ENCODE measurements at places on chromosomes 13 and 19.
A peak's percentile ranks its signal among the peaks of the same experiment; 100 is the strongest.

DNA sequence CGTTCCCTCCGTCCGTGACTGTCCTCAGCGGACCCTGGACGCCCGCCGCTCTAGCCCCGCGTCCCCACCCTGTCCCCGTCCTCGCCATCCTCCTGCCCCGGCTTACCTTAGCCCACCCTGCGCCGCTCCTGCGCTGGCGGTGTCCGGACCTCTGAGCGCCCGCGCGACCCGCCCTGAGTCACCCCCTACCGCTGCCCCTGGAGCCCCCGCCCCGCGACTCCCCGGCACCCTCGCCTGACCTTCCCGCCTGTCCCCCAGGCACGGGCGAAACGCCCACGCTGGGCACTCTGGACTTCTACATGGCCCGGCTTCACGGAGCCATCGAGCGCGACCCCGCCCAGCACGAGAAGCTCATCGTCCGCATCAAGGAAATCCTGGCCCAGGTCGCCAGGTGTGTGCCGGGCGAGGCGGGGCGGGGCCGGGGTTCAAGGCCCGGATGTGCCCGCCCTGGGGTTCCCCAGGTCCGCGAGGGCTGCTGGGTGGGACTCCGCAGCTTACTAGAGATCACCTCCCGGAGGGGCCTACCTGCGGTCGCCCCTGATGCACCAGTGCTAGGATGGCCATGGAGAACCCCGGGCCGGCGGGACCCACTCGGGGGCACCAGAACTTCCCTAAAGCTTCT is 5.1 kb downstream of the HMG20B start:
- DNase-seq: no peak

DNA sequence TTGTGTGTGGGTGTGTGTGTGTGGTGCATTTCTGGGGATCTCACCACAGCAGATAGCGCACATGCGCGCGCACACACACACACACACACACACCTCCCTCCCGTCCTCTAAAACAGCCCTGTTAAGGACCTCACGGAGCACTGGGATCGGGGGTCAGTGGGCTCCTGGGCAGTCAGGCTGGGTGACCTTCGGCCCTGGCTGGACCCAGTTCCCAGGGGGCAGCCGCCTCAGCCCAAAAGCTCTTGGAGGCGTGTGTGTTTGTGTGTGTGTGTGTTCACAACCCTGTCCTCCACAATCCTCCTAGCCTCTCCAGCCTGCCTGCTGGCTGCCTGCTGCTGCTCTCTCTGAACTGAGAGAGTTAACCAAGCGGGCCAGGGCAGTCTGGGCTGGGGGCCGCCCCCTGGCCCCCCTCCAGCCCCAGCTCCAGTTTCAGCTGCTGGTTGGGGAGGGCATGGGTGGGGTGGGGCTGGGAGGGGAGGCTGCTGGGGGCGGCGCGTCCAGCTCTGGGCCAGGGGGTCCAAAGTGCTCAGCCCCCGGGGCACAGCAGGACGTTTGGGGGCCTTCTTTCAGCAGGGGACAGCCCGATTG is at the start of gene FXYD1:
Gene FXYD1 (plus strand): TSS at position 520 of the 588 bp plus-strand sequence. CDS start 1,256 bp downstream, outside the sequence.
- no peak for DNase-seq

GRCh38 chr19:48415395-48415794 is 21.9 kb downstream of the GRIN2D start:
- DNase-seq: peak; percentile 69

DNA sequence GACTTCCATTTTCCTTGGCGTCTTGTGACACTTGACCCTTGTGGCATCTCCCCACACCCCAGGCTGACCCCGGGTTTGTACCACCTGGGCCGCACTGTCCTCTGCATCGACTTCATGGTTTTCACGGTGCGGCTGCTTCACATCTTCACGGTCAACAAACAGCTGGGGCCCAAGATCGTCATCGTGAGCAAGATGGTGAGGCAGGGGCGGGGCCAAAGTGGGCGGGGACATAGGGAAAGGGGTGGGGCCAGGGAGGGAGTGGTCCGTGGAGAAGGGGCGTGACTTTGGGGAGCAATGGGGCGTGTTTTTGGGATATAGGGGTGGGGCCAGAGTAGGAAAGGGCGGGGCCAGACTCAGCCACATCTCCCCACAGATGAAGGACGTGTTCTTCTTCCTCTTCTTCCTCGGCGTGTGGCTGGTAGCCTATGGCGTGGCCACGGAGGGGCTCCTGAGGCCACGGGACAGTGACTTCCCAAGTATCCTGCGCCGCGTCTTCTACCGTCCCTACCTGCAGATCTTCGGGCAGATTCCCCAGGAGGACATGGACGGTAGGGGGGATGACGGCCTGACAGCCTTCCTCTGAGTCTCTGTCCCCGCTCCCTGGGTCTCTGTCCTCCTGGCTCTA is 42.8 kb downstream of the TRPM4 start:
- no peak for DNase-seq

- DNase-seq: no peak
These were observed 124.2 kb downstream of the TBC1D4 start for GRCh38 chr13:75357576-75358289.

DNA sequence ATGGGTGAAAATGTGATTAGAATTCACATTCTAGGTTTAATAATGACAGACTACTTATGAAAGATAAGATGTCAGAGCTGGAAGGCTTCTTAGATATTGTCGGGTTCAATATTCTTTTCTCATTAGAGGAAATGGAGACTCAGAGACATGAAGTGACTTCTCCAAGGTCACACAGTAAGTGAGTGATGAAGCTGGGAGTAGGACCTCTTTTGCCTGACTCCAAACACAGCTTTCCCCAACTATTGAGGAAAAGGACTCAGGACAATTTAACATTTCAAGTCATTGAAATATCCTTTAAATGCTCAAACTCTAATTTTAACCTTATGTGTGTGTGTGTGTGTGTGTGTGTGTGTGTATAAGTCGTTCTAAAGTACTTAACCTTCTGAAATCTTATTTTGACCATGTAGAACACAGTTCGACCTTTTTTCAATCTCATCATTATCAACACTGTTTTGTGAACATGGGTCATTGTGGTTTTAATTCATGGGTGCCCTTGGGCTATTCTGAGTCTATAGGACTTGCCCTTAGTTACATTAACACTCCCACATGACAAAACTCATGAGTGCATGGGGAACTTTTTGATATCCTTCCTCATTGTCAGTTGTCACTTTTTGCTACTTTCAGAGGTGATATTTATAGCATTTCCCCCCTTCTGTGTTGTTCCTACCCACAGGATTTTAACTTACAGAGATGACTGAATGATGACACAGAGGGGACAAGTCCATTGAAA is 53.0 kb downstream of the LRCH1 start:
- no peak for DNase-seq

DNA sequence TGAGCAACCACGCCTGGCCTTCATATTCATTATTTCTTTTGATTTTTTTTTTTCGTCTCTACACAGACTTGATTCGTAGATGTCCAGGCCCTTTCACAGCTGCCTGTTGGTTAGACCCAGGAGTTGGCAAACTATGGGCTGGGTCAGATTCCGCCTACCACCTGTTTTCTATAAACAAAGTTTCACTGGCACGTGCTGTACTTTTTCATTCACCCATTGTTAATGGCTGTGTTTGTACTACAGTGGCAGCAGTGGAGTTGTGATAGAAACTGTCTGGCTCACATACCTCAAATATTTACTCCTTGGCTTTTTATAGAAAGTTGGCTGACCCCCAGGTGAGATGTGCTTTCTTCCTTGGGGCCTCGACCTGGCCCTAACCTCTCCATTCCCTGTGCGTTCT is 72.9 kb upstream of the TEX29 start:
- DNase-seq: no peak

- DNase-seq: no peak
These were observed 7.7 kb downstream of the DPRX start for GRCh38 chr19:53639471-53639870.

GRCh38 chr19:53818756-53819155 is 5.4 kb downstream of the NLRP12 start:
- no peak for DNase-seq

DNA sequence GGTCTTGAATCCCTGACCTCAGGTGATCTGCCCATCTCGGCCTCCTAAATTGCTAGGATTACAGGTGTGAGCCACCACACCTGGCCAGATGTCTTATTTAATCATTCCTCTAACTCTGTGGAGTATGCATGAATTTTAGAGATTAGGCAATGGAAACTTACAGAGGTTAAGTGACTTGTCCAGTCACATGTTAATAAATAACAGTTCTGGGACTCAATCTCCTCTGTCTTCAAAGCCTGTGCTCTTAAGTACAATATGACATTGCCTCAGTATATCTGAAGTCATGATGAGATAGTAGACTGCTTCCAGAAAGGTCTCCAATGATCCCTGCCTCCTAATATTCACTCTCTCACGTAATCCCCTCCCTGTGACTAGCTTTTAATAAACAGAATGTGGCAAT is 72.9 kb upstream of the TDRD3 start:
- DNase-seq: no peak

GRCh38 chr13:99322297-99323103 is 15.3 kb upstream of the GPR183 start:
- DNase-seq: no peak

DNA sequence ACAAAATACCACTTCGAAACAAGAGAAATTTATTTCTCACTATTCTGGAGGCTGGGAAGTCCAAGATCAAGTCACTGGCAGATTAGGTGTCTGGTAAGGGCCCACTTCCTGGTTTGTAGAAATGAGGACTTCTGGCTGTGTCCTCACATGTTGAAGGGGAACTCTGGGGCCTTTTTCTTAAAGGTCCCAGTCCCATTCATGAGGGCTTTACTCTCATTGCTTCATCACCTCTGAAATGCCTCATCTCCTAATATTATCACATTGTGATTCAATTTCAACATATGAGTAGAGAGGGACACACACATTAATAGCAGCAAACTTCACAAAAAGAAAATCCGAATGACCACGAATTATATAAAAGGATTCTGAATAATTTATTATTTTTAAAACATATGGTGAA is 21.6 kb upstream of the SIGLEC14 start:
- no peak for DNase-seq

DNA sequence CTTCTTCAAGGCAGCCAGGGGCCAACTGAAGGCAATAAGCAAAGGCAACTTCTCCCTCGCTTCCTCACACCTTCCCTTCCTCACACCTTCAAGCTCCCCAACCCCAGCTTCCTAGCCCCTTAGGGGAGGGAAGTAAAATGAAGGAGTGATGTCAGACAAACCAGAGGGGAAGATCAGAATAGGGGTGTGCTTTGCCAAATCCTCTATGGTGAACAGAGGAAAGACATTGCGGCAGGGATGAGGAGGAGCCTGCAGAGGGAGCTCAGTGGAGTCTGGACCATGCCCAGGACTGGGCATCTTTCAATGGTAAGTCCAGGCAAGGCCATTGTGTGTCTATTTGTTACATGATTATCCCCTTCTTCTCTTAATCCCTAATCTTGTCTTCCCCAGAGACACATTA is 164.0 kb downstream of the TSHZ3 start:
- DNase-seq: no peak

- no peak for DNase-seq
These were observed 143.1 kb downstream of the ZNF737 start for GRCh38 chr19:20422216-20423205.

DNA sequence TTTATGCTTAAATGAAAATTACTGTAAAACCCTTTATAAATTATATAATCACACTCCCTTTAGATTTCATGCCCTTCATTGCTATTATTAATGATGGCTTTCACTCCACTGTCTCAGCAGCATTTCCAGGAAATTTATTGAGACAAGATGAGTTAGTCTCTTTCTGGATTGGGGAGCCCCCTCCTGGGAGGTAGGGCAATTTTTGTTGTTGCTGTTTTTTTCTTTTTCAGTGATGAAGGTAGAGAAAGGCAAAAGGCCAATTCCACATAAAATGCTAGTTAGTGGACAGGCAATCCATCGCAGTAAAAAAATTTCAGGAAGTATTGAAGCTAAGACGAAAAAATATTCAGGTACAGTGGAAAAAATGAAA is 80.2 kb downstream of the TEX26 start:
- DNase-seq: no peak

- DNase-seq: peak; percentile 68
These were observed at the start of gene ZNF677 for GRCh38 chr19:53254411-53255341. Gene ZNF677 (minus strand): TSS chr19:53254873. CDS start chr19:53251550, 3,323 bp downstream.

GRCh38 chr19:58355908-58356765 is 2.8 kb upstream of the A1BG start:
- no peak for DNase-seq

GRCh38 chr19:54696117-54696548 is 28.1 kb upstream of the KIR3DL3 start:
- DNase-seq: no peak

GRCh38 chr19:11380653-11381537 is 3.2 kb downstream of the EPOR start:
- DNase-seq: peak; percentile 80

GRCh38 chr19:39557811-39558623 is 18.1 kb upstream of the EID2 start:
- no peak for DNase-seq

GRCh38 chr13:78238911-78239310 is 320.3 kb upstream of the EDNRB start:
- DNase-seq: no peak

DNA sequence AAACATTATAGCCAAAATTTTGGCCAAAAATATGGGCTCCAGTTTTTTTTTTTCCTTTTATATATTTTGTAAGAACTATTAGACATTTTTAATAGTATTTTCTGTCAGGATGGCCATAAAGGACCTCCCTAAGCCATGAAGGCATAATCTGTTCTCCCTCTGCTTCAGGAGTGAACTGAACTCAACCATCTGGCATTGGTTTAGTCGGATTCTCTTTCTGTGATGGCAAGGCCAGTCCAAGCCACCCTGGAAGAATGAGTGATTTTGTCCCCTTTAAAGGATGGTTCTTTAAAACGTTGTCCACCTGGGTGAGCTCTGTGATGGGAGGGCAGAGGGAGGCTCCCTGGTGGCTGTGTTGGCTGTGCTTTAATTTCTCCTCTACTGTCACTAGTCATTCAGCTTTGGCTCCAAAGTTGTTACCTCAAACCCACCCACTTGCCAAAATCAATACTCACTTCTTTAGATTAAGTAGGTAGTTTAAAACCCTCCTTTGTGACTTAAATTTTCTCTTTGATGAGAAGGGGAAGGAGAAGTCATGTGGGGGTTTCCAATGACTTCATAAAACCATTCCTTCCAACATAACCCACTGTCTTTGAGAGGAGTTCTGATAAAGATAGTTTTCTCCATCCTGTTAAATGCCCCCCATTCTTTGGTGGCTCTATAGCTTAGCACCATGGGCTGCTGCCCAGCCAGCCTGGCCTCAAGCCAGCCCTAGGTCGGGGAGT is 4.4 kb downstream of the TNFRSF19 start:
- DNase-seq: no peak

DNA sequence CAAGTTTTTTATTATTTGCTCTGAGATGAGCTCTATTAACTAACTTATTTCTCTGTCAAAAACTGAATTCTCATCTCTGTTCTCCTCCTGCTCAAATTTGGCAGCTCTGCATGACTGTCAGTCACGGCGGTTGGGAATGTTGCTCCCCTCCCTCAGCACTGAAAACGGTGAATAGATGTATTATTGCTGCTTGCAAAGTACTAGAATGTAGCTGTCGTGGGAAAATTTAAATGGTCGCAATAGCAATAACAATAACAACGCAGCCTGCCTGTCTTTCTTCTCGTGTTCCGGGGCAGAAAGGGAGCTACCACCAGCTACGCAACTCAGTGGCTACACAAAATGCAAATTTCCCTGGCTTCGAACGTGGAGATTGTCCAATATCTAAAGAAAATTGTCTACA is 125.6 kb upstream of the FRY start:
- no peak for DNase-seq

GRCh38 chr19:6735181-6735911 is 2.0 kb downstream of the GPR108 start:
- DNase-seq: no peak

Measured in omental fat pad (tissue), 4 donors.